BJ (cell line): ENCODE measurements at places on chromosomes 7 and 10. TPM values are rescaled to one million over a fixed set of nuclear protein-coding genes. Genes with fewer than 3 reads are reported as not detected.

DNA sequence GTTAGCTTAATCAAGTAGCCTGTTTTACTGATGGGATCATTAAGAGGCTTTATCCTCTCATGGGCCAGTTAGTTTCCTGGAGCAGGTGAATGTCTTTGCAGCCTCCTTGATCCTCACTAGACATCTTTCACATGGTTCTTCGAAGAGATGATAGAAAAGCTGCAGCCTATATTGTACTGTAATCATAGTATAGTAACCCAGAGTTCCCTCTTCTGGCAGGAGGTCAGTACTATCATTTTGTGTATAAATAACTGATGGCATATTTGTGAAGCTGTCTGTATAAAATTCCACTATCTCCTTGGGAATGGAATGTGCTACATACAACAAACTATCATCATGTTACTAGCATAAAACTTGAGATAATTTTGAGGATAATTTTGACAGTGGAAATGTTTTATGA lies 123.8 kb upstream of the PRPS1L1 start:
- no peak for DNase-seq

DNA sequence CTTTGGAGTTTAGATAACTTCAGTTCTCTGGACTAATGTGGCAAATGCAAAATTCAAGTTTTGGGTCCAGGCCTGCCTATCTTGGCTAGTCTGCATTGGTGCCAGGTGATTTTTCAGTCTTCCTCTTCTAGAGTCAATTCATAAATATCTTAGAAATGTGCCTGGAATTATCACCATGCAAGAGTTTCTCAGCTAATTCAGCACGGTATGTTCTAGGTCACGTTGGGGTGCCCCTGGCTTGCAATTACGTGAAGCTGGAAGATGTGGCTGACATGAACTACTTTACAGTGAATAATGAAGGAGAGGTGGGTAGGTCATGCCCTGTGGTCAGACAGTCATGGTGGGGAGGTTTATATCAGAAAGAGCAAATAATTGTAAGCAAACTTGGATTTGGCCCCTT lies 25.0 kb downstream of the ZDHHC6 start:
- no peak for DNase-seq

- no peak for DNase-seq
Observed at GRCh38 chr7:105829681-105830322, 46.6 kb downstream of the ATXN7L1 start.

DNA sequence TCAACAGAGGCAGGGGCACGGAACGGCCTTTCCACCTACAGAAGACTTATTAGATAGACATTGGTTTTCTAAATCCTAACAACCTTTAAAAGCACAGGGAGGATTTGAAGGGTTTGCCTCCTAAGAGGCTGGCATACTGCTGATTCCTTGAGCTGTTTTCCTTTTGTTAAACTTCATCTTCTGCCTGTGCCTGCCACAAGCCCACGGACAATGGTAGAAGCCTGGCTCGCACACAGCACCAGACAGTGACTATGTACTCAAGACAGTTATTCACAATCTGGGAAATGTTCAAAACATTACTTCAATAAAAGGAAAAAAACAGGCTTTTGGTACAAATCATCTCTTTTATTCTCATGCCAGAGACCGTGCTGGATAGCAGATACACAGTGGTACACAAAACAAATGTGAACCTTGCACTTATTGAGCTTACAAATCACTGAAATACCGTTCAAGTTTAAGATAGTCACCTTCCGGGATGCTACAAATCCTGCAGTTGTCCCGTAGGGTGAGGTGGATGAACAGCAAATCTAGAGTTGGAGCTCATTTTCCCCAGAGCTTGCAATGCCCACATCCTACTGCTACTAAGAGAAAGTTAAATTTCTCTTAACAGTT lies 63.9 kb downstream of the VPS41 start:
- no peak for DNase-seq

CYP3A7 gene
- polyA plus RNA-seq = not detected in 2 replicates

GRCh38 chr7:81684514-81685269 lies 85.2 kb downstream of the HGF start:
- peak; percentile 98 for DNase-seq

DNA sequence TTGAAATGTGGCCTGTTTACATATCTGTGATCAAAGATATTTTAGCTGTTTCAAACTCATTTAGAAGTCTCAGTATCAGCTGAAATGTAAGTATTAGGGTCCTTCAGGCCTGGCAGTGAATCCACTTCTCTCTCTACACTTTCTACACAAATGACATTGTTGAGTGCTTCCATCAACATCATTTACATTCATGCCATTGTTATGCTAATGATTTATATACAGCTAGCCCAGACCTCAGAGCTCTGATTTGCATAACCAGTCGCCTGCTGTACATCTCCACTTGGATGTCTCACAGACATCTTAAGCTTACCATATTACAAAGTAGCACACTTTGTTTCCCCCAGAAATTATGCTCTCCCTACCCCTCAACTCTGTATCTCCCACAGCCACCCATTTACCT lies 71.6 kb downstream of the GSDME start:
- DNase-seq = no peak

EGR2 gene
- 1.1 and 1.9 TPM in 2 replicates for polyA plus RNA-seq

DNA sequence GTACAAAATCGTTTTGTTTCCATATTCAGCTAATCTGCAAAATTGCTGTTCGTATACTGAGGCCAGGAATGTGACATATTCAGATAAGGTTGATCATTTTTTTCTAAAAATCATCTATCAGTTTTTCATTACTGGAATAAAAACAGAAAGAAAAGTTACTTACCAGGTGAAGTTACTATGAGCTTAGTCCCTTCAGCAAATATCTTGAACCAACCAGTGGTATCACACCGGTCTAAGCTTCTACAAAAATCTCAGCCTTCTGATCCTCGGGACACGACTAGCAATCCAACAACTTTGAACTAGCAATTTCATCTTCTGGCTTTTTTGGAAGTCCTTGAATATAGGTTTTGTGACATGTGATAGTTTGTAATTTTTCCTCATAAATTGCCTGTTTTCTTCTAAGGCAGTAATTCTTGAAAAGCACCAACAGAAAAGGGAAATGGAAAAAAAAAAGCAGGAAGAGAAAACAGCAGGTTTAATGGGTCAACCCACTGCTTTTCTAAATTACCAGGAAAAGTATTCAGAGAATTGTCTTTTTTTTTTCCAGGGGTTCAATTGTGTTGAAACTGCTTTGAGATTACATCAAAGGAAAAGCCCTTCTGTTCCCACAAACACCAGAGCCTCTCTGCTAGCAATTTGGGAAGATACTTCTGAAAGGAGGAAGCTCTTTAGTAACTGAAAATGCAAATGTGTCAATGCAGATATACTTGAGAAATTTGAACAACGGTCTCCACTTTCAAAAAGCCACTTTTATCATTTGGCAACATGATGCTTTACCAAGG lies 2.9 kb upstream of the TARP start:
- DNase-seq = no peak

DNA sequence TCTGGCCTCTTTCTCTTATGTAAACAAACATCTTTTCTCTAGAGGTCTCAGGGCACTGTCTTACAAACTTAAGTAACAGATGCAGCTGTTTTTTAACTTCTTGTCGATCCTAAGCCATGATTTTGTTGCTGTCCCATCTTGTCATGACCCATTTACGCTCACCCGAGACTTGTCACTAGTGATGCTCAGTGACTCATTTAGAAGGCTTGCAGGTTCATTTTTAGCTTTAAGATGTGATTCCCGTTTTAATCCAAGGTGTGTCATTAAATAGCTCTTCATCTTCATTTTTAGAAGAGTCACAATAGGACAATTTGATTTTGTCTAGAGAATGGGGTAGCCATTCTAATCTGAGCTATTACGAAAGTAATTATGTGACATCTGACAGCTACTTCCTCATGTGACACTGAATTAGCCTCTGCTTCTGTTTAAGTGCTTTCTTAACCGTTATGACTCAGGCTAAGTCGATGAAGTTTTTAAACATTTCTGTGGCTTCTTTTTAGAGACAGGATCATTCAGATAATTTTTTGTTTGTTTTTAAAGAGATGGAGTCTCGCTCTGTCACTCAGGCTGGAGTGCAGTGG lies 42.7 kb downstream of the SPDYE5 start:
- peak; percentile 51 for DNase-seq

GRCh38 chr7:16345979-16346958 lies 75.1 kb downstream of the CRPPA start:
- DNase-seq = peak; percentile 26

SPDYE2B gene
- not detected in 2 replicates for polyA plus RNA-seq

NAT16 gene
- 0.02 TPM in 1 of 2 replicates, not detected in the other for polyA plus RNA-seq

NUTM2E gene
- polyA plus RNA-seq = 0.13 and 0.22 TPM in 2 replicates

VDAC2 gene
- 80.9 and 149 TPM in 2 replicates for polyA plus RNA-seq

SLC29A4 gene
- polyA plus RNA-seq = 1.9 and 3.4 TPM in 2 replicates
